ENCODE measurements at places on chromosomes 2 and 18.
A peak's percentile ranks its signal among the peaks of the same experiment; 100 is the strongest.

GRCh38 chr2:130912471-130912870 lies 75.8 kb downstream of the ARHGEF4 start:
- no peak for DNase-seq

GRCh38 chr2:148135705-148136104 lies 114.8 kb downstream of the MBD5 start:
- DNase-seq: no peak

DNA sequence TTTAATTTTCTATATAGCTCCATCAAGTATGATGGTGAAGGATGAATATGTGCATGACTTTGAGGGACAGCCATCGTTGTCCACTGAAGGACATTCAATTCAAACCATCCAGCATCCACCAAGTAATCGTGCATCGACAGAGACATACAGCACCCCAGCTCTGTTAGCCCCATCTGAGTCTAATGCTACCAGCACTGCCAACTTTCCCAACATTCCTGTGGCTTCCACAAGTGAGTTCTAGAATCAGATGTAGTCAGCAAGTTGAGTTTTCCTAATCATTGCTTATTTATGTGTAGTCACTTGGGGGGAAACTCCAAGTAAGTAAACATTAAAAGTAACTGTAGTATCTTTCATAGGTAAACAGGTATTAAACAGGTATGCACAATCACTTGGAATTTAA lies 24.8 kb downstream of the SMAD4 start:
- no peak for DNase-seq

DNA sequence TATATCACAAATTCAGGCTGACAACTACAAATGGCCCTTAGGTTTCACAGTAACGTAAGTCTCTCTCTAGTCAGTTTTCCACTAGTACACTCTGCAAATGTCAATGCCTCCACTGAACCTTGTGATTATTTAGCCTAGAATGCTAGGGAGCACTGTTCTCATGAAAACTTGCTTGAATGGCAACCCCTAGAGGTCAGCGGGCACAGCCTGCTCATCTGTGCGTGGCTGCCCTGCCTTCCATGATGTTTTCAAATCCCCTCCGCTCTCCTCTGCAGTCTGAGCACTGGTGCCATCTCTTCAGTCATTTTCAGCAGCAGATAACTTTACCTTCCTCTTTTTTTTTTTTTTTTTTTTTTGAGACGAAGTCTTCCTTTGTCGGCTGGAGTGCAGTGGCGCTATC lies 84.1 kb upstream of the GULP1 start:
- no peak for DNase-seq

- no peak for DNase-seq
Observed at GRCh38 chr18:75871596-75871995, 444.1 kb upstream of the SMIM21 start.

DNA sequence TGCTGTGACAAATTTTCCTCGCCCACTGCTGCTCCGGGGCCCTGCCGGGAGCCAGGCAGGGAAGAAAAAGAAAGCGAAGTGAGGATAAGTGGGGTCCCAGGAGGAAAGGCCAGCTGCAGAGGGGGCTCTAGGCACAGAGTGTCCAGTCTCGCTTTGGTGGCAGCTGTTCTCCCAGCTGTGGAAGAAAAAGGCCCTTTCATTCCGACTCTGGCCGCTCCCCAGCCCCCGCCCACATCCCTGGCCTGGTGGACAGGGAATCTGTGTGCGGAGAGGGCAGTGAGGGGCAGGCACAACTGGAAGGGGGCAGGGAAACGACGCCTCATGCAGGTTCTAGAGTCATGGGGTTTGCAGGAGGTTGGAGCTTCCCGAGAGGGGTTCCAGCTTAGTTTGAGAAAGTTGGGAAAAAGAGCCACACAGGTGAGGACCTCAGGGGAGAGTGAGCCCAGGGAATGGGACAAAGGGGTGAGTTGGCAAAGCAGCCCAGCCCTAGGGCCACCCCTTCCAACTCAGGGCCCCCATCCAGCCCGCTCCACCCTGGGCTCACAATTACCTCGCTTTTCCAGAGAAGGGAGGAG lies 1.8 kb downstream of the RTKN start:
- DNase-seq: no peak

- peak; percentile 33 for DNase-seq
Observed at GRCh38 chr2:78351208-78351607, 674.3 kb upstream of the REG3G start.
